Muscle of arm (tissue), 14 donors: ENCODE measurements at places on chromosomes 4 and X. TPM values are rescaled to one million over a fixed set of nuclear protein-coding genes. Genes with fewer than 3 reads are reported as not detected.

The PAGE1 gene
- polyA plus RNA-seq = not detected

The CAPN6 gene
- polyA plus RNA-seq = 699 TPM

The CHIC1 gene
- polyA plus RNA-seq = 10.2 TPM

DNA sequence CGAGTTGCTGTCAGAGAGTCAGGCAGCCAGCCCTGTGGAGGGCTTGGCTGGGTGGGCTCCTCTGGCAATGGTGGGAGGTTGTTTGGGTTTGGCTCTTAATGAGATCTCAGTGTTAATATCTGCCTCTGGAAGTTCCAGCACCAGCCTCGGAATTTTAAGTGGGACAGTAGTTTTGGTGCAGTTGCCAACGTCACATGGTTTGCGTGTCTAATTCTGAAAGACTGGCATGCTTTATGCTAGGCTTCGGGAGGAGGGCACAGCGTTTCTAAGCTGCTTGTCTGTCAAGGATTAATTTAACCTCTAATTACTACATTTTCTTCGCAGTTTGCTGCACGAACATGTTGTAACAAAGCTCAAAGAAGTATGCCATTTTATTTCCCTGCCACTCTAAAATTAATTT lies 9.2 kb downstream of the MAMLD1 start:
- DNase-seq = no peak

DNA sequence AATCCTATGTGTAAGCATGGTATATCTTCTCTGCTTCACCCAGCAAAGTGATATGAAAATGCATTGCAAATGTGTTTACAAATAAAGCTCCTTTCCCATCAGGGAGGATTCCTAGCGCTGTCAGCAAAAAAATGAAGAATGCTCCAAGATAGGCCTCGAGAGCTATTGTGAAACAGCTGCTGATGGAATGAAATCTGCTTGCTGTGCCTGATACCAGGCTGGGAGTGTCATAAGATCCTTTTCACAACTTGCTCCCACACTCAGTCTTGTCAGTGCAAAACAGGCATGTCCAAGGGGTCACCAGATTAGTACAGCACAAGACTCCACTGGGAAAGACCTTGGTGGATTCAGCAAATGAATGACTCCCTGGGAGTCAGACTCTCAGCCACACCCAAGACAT lies 34.1 kb downstream of the HNRNPH2 start:
- no peak for DNase-seq

DNA sequence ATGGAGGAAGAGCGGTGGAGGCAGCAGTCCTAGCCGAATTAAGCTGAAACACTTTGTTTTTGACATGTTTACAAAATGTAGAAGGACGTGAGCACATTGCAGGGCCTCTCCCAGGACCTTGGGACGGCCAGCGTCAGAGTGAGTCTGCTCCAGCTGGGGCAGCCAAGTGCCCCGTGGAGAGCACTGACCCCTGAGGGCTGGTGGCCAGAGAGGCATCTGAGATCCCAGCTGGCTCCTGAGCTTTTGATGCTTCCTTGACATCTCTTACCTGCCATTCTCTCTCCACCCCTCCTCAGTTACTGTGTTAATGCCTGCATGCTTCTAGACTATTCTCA lies 24.7 kb downstream of the NAT8L start:
- DNase-seq = no peak

GRCh38 chr4:109873791-109874514 lies 26.0 kb downstream of the LRIT3 start:
- DNase-seq = no peak
